ENCODE measurements at places on chromosomes 4 and X.

DNA sequence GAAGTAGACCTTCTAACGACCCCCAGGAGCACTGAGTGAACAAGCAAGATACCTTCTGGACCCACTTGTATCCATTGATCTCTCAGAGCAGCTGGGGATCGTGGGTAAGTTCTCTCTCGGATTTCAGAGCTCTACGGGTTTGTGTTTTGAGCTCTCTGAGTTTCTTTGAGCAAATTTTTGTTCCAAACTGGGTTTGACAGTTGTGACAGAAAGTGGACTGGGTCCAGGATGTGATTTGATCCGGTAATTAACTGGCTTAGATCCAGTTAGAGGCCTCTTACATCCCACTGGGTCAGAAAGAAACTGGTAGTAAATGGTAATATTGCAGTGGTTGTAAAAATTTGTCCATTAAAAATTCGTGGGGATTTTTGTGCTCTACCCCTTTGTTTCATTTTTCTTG is 459.2 kb downstream of the INPP4B start:
- no peak for DNase-seq

- no peak for DNase-seq
Measured at GRCh38 chr4:98963538-98964433, 31.7 kb upstream of the METAP1 start.

DNA sequence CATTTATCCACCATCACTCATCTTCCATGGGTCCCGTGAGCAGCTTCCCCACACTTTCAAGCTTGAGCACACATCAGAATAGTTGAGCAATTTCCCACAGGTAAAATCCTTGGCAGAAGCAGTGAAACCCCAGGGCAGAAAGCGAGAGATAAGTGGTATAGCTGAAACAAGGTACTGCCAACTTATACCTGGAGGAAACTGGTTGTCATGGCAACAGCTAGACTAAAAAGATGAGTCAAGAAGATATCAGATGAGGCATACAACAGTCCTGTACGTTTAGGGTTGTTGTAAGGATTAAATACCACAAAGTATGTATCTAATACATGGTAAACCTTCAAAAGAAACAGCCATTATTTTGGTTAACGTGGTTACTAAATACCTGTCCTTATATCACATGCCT is 66.9 kb upstream of the PHOX2B start:
- no peak for DNase-seq

DNA sequence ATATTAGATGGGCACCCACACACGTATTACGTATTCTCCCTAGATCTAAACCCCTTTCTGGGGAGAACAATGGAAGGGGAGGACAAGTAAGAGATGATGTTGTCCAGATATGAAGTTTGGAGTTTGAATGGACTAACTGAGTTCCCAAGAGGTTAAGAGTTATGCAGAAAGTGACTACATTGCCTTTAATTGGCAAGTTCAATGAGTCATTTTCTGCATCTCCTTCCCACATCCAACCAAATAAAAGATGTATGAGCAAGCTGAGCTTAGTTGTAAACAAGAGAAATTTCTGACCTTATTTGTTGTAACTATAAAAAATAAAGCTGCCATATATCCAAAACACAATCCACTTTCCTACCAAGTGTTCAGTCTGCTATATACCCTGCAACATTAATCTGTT is 50.5 kb downstream of the TIGD2 start:
- no peak for DNase-seq

GRCh38 chrX:131646106-131646505 is 102.2 kb downstream of the OR13H1 start:
- DNase-seq, result no peak

- no peak for DNase-seq
Measured at GRCh38 chr4:155478336-155478835, 101.6 kb upstream of the MAP9 start.

DNA sequence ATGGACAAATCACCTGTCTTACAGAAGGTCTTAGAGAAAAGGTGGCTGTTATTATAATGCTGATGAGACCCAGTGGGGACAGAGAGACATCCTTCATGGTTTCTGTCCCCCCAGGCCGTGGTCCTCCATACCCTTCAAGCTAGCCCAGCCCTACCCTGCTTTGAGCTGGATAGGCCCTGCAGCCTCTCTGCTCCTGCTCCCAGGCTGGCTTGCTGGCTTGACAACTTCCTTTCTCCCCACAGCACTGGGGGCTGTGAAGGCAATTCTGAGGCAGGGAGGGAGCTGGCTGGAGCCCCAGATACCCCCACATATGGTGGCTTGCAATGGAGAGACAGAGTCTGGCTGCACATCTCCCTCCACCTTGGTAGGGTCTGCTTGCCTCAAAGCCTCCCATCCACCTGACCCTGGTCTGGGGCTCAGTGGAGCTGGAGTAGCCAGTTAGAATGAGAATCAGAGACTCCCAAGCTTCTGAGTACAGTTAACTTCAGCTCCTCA is 118.2 kb downstream of the PJA1 start:
- DNase-seq, result no peak

GRCh38 chr4:36427696-36428095 is 146.3 kb downstream of the DTHD1 start:
- no peak for DNase-seq

DNA sequence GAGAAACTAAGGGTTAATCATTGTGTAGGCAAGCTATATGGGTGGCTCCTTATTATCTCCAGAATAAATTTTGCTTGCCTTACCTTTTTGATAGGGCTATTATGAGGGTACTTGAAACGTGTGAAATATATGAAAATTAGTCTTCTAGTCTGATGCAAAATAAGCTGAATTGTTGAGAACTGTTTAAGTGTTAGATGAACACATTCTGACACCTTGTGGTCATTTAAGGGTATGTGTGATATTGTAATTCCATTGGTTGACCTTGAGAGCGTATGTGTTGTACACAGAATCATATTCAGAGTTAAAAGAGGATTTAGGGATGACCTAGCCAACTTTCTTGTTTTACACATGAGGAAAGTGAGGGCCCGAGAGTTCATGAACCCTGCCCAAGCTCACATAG is 44.6 kb upstream of the LINC00632 start:
- DNase-seq, result no peak

DNA sequence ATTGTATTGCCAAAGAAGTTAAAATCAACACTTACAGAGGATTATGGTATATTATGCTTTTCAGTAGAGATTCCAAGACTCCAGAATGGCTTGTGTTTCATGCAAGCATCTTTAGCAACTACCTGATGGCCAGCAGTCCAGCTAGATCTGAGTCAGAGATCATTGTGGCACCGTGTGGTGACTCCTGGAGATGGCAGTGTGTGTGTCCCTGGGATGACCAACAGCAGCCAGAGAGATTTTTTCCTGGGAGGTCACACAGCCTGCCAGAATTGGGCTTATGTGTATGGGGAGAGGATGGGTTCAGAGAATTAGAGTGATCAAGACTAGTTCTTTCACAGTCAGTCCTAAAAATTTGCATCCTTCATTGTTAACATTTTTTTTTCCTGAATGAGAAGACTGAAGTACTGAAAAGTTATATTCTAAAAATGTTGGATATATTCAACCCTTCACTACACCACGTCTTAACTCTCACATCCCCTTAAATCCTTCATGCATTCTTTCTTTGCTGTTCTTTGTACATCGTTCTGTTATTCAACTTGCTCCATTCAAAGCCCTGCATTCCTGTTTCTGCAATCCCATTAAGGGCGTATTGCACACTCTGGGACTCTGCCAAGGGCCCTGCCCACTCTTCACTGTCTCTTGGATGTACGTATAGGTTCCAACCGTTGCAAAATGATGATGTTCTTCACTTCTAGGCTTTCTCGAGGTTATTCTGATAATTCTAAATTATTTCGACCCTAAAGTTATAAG is 12.4 kb downstream of the TENM3 start:
- no peak for DNase-seq

- no peak for DNase-seq
Measured at GRCh38 chr4:90841676-90842075, 714.5 kb downstream of the CCSER1 start.

- no peak for DNase-seq
Measured at GRCh38 chr4:85370400-85371032, 104.4 kb upstream of the ARHGAP24 start.

DNA sequence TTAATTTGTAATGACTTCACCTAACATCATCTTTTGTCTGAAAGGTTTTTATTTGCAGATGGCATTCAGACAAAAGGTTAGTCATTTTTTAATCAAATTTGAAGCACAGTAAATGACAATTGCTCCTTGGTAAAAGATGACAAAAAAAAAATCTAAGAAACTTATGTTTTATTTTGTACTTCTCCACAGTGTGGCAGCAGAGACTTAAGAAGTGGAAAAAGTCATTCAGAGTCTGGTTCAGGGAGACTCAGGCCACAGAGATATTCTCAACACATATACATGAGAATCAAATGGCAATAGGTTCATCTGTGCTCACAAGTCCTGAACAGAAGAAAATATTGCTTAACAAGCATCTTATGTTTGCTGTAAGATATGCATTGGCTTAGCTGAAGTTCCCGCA is 436.2 kb downstream of the KCNIP4 start:
- DNase-seq, result no peak

DNA sequence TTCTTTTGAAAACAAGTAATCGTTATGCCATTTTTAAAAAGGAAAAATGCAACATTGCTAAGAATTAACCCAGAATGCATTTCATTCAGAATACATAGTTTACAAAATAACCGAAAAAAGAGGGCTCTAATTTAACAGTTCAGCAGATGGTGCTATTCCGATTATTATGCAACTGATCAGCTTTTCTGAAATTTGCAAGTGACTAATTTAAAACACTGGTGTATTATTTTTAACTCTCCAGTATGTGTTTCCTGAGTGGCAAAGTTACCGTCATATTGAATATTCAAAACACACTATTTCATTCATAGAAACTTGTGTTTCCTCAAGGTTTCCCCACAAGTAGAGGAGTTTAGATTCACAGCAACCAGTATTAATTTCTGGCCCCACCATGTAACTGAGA is 21.1 kb downstream of the ZBTB49 start:
- no peak for DNase-seq

DNA sequence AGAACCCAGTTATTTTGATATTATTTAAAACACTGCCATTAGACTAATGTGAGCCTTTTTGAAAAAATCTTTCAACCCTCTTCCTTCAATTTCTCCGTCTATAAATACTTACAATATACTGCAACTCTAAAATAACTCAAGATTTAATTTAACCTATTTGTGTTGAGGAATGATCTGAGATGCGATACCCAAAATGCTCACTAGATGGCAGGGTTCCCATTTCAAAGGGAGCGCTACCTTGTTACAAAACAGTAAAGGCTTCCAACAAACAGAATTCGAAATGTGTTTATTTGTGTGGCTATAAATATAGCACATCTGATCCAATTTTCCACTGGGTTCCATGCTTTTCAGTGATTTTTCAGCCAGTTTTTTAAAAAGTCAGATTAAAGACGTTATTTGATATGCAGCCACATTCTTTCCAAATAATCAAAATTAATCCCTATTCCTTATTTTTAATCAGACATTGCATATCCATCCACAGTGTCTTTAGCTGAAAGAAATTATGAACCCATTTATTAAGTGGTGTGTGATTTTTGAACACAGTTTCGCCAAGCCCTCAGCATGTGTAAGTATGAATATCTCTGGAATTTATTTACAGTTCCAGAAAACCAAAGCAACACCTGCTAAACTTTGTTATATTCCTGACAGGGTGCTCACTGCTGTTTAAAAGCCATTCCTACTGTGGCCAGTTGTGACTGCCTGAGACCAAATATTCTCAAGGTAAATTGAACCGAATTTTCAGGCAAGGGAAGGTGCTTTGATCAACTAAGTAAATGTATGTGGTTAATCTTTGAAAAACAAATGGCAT is 668.0 kb upstream of the LCORL start:
- DNase-seq, result peak; percentile 14

DNA sequence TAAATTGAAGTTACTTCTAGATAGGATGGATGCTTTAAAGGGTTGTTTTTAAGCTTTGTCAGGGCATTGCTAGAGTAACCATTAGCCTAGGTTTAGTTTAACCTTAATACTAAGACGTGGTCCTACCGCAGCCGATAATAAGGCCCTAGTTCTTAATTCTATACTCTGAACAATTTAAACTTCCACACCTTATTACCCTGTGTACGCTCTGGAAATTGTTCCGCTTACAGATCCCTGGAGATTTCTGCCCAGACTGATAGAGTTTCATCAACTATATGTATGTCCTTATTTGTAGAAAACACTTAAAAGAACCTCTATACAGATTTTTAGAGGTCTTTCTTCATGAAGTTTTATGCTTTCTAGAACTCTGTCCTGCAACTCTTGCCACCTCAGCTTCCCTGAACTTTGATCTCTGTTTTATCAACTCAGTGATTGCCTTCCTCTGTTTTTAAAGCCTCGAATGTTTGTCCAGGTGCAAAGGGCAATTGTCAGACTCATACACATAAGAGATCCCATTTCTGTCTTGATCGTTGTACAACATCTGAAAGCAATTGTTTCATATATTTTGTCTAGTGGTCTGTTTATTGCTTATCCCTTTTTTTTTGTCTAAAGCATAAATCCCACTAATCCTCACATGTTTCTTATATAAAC is 71.1 kb upstream of the VCX start:
- no peak for DNase-seq

DNA sequence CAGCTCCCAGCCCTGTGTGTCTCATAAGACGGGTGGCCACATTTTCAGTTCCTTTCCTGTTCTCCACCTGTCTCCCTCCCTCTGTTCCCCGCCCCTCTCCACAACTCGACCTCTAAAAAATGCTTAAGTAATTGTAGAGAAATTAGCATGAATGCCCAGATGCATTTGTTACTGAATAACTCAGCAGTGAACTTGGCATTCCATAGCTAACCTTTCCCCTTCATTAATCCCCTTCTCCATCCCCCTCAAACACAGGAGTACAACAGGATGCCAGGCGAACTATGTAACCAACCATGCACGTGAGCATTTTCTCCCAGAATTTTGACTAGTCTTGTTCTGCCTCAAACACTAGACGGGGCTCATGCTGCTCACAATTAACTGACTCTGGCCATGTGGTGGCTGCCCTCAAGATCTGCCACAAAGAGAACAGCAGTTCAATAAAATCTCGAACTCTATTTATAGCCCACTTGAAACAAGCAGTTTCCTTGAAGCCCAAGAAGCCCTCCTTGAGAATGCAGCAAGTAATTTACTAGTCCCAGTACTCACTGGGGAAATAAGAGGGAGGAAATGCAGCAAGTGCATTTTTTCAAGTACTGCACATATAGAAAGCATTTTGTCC is 351.2 kb downstream of the ARHGAP24 start:
- no peak for DNase-seq

GRCh38 chrX:24148121-24148520 is 1.4 kb upstream of the ZFX start:
- DNase-seq, result no peak

GRCh38 chr4:1249731-1250526 is 999 bp upstream of the CTBP1 start:
- peak; percentile 28 for DNase-seq

- no peak for DNase-seq
Measured at GRCh38 chr4:81694176-81694913, 222.6 kb upstream of the RASGEF1B start.

DNA sequence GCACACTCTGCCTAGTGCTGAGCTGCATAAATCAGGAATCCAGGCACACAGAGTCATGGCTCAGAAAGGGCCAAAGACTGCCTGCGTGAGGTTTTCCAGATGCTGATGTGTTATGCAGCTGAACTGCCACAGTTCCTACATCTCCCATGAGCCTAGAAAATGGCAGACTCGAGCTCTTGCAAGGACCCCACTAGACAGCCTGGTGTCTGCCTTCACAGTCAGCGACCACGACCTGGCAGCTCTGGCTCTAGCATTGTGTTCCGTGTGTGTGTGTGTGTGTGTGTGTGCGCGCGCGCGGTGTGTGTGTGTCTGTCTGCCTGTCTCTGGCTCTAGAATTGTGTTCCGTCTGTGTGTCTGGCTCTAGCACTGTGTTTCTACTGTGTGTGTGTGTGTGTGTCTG is 203.6 kb upstream of the AGTR2 start:
- DNase-seq, result no peak

GRCh38 chr4:39522068-39522467 is 5.2 kb downstream of the UGDH start:
- DNase-seq, result no peak

- no peak for DNase-seq
Measured at GRCh38 chr4:184453365-184454160, 20.8 kb downstream of the IRF2 start.

Measured in activated T-cell treated with anti-CD3 and anti-CD28 coated beads for 1 hour (primary cell).